Astrocyte (in vitro differentiated cells and primary cell): ENCODE measurements at places on chromosomes 4 and X. TPM values are rescaled to one million over a fixed set of nuclear protein-coding genes. Genes with fewer than 3 reads are reported as not detected.

GRCh38 chr4:169506903-169507302 is 105.5 kb downstream of the NEK1 start:
- no peak for DNase-seq

DNA sequence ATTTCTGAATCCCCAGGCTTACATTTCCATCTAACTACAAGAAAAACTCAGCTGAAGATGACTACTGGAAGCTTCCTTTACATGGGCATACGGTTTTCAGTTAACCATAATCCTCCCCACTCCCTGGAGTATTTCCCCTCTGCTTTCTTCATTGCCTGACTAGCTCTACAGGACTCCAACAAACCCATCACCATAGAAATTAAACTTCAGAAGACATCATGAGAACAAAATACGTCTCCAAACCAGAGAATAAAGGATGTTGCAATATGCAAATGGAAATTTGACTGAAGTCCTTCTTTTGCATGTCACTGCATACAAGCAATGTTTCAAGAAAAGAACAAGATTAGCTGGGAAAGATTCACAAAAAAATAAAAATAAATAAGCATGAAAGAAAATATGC is 170.2 kb upstream of the PCDH18 start:
- DNase-seq, result no peak

ARHGEF9 gene
- total RNA-seq, result 44.8 and 46.0 TPM in 2 replicates

RGS12 gene
- 18.0 and 21.9 TPM in 2 replicates for total RNA-seq

- no peak for DNase-seq
These were observed 94.1 kb downstream of the NEUROG2 start for GRCh38 chr4:112421911-112422310.

- DNase-seq, result no peak
These were observed 1613.1 kb upstream of the TENM3 start for GRCh38 chr4:180630012-180630665.

DNA sequence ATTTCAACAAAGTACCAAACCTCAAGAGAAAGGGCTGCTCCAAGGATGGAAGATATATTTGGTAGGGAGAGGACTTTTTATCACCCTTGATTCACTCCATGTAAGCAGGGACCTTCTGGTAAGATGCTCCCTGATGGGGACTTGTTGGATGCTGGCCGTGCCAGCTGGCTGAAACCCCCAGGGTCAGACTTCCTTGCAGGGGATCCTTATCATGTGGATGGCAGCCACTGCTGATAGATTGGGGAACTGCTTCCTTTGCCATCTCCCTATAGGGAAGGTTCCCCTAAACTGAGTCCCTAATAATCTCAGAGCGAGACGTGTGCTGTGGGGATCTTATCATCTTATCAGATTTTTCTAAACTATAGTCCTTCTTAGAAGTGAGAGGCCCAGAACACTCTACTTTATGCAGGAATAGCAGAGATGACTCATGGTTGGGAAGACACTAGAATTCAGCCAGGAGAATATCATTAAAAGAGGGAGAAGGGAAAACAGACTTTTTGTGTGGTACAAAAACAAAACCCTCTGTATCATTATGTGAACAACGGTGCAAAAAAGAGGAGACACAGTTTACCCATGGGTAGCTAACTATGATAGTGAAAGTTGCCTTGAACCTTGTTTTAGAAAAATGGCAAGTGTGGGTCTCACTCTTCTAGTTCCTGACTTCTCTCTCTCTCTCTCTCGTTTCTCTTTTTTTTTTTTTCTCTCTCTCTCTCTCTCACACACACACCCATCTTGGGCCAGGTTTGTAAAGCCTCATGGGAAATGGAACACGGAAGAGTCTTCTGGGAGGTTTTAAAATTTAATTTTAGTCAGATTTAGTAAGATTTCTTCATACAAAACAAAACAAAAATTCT is 16.1 kb downstream of the RHOH start:
- DNase-seq, result peak; percentile 31

GRCh38 chr4:165721815-165722214 is 151.2 kb upstream of the TLL1 start:
- DNase-seq, result no peak

TMEM164 gene
- total RNA-seq, result 17.3 and 17.6 TPM in 2 replicates

GRCh38 chr4:86338989-86339388 is 20.9 kb downstream of the MAPK10 start:
- peak; percentile 93 for DNase-seq

GRCh38 chr4:48588230-48589097 is 98.4 kb downstream of the ZAR1 start:
- no peak for DNase-seq

- DNase-seq, result no peak
These were observed 349.8 kb upstream of the CPEB2 start for GRCh38 chr4:14652522-14652921.

GRCh38 chr4:156547439-156547838 is 424.2 kb downstream of the PDGFC start:
- peak; percentile 98 for DNase-seq

- no peak for DNase-seq
These were observed 330.3 kb upstream of the NOCT start for GRCh38 chr4:138685316-138685715.

DNA sequence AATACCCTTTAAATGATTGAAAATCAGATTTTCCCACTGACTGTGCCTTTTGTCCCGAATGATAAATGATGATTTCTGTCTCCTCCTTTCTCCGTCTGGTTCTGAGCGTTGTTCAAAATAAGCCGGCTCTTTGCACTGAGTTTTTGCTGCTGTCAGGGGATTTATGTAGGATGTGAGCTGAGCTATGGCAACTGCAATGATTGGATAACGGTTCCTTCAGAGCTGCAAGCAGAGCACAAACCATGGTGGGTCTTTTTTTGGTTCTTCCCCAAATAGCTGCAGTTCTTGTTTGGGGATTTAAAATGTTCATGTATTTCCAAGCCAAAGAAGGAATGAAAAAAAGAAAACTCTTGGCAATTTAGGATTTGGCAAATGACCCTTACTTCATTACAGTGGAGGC is 124.5 kb upstream of the CASK start:
- no peak for DNase-seq

- no peak for DNase-seq
These were observed 1.1 kb downstream of the GABRA2 start for GRCh38 chr4:46388857-46389256.

SORBS2 gene
- total RNA-seq, result 96.1 and 97.4 TPM in 2 replicates

SNCA gene
- total RNA-seq, result 25.1 and 27.3 TPM in 2 replicates

- no peak for DNase-seq
These were observed 95.4 kb downstream of the TBL1X start for GRCh38 chrX:9560219-9560618.

DNA sequence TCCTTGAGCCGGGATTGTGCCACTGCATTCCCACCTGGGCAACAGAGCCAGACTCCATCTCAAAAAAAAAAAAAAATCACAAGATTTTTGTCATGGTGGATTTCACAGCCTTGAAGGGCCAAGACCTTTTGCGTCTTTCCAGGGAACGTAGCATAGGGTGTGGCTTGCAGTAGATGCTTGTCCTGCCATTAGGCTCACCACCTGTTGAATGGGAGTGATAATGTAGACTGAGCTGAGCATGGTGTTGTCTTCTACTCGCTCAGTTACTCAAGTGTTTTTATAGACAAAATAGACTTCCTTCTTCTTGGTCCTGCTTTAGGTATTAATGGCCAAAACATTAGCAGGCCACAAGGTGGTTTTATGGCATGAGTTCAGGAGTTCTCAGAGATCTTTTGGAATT is 40.8 kb downstream of the JADE1 start:
- DNase-seq, result no peak

DNA sequence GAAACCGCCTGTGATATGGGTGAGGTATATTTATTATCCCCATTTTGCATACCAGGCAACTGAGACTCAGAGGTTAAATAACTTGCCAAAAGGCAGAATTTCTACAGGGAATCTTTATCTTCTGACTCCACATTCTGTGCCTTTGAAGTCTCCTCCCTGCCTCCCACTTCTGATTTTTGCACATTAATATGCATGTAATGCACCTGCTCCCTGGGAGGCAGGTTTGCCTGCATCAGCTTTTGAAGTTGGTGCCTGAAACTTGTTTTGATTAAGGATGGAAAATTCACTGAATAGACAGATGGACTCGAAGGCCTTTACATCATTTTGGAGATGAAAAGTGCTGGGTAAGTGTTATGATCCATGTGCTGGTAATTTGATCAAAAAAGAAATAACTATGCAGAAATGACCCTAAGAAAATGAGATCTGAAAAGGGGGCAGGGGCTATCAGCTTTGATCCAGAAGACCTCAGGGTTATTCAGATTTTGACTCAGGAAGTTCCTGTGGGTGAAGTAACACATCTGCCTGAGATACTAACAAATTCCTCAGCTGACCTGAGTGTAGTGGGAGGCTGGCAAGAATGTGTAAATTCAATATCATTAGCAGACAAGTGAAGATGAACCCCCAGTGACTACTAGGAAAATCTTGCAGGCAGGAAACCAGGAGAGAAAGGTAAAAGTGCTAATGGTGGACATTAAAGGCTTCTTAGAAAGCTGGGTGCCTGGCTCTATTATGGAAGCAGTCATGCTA is 167.5 kb upstream of the BOD1L1 start:
- DNase-seq, result no peak

DNA sequence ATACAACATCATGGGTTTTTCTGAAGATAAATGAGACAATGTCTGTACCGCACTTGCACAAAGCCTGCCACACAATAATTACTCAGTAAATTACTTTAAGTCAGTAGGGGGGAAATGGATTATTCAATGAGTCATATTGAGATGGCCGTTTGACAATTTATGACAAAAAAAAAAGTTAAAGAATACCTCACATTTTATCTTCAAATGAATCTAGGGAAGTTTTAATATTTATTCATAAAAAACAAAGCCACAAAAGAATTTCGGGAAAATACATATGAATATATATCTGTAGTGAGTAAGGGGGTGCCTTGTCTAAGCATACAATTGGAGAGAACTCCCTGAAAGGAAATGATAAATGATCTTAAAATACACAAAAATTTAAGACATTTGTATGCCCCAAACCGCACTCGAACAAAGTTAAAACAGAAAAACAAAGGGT is 197.0 kb upstream of the SLC7A11 start:
- peak; percentile 76 for DNase-seq

GRCh38 chrX:82041034-82041433 is 839.1 kb downstream of the SH3BGRL start:
- DNase-seq, result no peak

DNA sequence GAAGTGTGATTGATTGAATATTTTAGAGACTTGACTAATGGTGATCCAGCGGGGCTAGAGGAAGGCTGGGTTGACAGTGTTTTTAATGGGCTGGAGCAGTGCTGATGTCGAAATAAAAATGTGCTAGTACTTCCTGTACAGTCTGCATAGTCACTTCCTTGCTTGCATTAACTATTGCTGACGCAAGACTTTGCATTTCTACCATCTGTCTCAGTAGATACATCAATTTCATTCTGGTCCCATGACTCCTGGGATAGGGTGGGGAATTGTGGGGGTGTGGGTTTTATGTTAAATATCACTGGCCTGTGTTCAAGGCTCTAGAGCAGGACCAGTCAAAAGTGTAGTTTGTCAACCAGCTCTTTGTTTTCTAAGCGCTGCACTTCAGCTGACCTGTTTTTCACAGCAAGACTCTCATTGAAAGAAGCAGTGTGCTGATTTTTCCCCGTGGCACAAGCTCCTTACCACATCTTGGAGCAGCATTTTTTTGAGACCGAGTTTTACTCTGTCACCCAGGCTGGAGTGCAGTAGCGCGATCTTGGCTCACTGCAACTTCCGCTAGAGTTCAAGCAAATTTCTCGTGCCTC is 35.2 kb upstream of the PHEX start:
- peak; percentile 38 for DNase-seq

UTP14A gene
- total RNA-seq, result 22.2 and 23.4 TPM in 2 replicates

STOX2 gene
- 2.5 and 2.6 TPM in 2 replicates for total RNA-seq

GRCh38 chr4:107035819-107036583 is at the start of gene DKK2:
TSS of gene DKK2 (minus strand) at chr4:107036313. CDS start at chr4:107035591, 722 bp downstream.
- peak; percentile 24 for DNase-seq

DNA sequence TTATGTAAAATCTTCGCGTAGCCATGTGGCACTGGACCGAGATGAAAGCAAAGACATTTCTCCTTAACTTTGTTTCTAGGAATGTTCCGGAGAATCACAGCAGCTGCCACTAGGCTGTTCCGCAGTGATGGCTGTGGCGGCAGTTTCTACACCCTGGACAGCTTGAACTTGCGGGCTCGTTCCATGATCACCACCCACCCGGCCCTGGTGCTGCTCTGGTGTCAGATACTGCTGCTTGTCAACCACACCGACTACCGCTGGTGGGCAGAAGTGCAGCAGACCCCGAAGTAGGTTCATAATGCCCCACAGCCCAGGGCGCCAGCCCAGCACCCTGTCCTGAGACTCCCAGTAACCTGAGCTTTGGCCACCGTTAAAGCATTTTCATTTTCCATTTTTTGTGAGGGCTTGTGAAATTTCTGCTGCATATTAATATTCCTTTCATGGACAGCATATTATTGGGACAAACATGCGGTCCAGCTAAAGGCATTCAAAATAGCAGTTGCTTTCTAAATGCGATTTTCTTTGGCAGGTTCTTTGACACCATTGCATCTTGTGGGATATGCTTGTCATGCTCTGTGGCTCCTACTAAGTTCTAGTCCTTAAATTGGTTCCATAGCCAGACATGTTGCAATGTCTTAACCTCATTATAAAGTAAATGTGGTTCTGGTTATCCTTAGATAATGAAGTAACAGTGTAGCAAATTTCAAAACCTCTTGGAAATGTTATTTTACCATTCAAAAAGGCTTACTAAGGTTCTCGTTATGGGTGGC is 49.1 kb upstream of the MSANTD1 start:
- DNase-seq, result no peak

DNA sequence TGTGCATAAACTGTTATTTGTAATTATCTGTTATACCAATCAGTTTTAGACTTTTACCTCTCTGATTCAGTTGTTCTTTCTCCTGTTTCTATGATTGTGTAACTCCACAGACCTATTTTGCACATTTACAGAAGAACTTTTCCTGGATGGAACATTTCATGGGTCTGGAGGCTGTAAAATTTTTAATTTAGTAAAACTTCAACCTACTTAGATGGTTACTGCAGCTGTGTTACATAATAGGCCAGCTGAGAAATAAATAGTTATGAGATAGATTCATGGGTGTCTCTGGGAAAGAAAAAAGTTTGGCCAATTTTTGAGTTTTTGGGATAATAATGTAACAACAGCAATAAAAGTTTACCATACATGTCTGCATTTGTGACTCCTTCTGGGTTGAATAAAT is 253.5 kb downstream of the ARHGAP24 start:
- no peak for DNase-seq

GRCh38 chr4:6779667-6780565 is 2.6 kb upstream of the KIAA0232 start:
- DNase-seq, result no peak

SRPX gene
- total RNA-seq, result 60.1 and 67.7 TPM in 2 replicates

- DNase-seq, result no peak
These were observed 5.9 kb downstream of the SNX25 start for GRCh38 chr4:185215261-185215660.
